ENCODE measurements at places on chromosomes 1 and 21.

GRCh38 chr1:171220581-171221054 is 27.7 kb upstream of the FMO1 start:
- no peak for DNase-seq

DNA sequence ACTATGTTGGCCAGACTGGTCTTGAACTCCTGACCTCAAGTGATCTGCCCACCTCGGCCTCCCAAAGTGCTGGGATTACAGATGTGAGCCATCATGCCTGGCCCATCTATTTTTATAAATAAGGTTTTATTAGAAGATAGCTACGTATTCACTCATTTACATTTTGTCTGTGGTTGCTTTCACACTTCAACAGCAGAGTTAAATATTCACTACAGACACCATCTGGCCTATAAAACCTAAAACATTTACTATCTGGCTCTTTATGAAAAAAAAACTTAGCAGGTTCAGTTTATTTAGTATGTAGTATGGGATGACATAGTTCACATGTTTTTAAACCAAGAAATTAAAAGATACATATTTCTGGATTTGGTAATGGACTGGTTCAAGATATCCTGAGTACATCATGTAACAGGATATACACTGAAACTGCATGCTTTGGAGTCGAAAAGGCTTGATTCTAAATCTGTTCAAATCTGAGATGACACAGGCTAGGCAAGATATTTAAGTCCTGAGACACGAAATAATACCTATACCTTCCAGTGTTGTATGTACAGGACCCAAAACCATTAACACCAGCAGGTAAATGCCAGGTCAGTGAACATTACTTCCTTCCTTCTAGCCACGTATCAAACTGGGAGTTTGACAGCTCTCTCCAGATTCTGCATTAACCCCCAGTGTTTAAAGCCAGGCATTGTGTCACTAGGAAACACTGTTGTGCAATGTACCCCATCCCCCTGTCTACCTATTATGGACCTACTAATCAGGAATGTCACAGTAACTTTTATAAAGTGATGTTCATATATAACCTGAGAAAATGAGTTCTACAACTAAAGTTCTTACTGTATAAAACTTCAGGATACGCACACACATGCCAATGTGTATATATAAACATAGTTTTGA is 54.3 kb upstream of the SDC3 start:
- no peak for DNase-seq

- no peak for DNase-seq
Observed at GRCh38 chr1:68181165-68181556, 51.2 kb downstream of the WLS start.

GRCh38 chr21:33650929-33651509 is 8.7 kb downstream of the ITSN1 start:
- no peak for DNase-seq

DNA sequence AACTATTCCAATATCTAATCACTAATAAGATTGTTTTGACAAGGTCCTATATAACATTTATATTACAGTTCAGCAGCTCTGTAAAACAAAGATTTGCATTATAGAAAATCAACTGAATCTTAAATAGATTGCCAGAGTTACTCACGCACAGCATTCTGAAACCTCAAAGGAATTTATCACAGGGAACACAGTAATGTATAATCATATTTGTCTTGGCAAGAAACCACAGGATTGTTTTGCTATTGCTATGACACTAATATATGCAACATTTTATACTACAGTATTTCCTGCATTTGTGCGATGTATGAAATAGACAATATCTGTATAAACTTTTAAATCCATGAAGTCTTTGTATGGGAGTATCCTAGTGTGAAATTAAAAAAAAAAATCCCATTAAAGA is 101.4 kb downstream of the PLPPR5 start:
- no peak for DNase-seq

GRCh38 chr1:166040202-166040997 is 126.4 kb downstream of the FAM78B start:
- DNase-seq, result no peak

DNA sequence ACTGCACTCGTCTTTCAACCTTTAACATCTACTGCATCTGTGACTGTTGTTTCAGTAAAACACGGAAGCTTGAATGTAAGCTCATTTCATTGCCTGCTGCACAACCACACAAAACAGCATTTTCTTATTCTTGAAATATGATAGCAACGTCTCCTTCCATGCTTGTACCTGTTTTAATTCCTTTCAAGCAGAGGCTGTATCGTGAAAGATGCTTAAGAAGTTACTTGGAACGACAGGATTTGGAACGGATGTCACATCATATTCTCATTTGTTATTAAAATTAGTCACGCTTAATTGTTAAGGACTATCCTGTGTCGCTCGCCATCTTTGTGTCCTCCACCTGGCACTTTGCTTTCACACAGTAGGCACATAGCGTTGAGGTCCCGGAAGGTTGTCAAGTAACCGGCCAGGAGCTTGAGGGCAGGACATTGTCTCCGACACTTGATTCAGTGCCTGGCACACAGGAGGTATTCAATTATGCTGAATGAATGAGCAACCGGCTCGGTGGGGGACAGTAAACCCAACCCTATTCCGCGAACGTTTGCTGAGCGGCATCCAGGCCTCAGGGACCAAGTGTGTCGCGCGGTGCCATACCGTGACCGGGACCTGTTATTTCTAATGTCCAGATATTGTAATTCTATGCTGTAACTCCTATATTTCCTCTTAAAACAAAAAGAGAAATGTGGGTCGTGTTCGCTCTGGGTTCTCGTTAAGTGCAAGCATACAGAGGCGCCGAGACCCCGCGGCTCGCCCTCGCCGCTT is 499 bp upstream of the SH3GLB1 start:
- peak; percentile 36 for DNase-seq

DNA sequence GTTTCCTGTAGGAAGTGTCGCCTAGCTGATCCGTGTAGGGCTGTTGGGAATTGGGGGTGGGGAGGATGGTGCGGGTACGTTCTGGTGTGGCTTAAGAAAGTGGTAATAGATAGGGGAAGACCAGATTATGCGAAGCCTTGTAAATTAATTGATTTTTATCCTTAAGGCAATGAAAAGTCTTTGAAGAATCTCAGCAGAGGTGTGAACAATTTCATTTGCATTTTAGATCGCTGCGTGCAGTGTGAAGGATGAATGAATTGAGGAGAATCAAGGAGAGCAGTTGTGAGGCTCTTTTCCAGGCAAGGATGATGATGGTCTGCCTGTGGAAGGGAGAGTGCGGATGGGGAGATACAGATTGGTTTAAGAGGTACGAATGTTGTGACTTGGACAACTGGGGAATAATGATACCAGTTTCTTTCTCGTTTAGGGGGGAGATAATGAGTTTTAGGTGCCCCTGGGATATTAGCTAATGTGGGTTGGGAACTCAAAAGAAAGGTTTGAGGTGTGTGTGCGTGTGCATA is 813 bp upstream of the DEDD start:
- DNase-seq, result no peak

- DNase-seq, result no peak
Observed at GRCh38 chr1:43325381-43325780, 12.2 kb upstream of the MPL start.

- no peak for DNase-seq
Observed at GRCh38 chr1:234724516-234725176, 114.7 kb upstream of the IRF2BP2 start.

- DNase-seq, result no peak
Observed at GRCh38 chr21:16794950-16795349, 717.9 kb upstream of the CXADR start.

- DNase-seq, result no peak
Observed at GRCh38 chr1:107100331-107100984, 40.4 kb upstream of the NTNG1 start.

GRCh38 chr1:87329526-87330056 is 911 bp downstream of the LMO4 start:
- peak; percentile 38 for DNase-seq

GRCh38 chr1:54163051-54163450 is 10.3 kb upstream of the CDCP2 start:
- no peak for DNase-seq

DNA sequence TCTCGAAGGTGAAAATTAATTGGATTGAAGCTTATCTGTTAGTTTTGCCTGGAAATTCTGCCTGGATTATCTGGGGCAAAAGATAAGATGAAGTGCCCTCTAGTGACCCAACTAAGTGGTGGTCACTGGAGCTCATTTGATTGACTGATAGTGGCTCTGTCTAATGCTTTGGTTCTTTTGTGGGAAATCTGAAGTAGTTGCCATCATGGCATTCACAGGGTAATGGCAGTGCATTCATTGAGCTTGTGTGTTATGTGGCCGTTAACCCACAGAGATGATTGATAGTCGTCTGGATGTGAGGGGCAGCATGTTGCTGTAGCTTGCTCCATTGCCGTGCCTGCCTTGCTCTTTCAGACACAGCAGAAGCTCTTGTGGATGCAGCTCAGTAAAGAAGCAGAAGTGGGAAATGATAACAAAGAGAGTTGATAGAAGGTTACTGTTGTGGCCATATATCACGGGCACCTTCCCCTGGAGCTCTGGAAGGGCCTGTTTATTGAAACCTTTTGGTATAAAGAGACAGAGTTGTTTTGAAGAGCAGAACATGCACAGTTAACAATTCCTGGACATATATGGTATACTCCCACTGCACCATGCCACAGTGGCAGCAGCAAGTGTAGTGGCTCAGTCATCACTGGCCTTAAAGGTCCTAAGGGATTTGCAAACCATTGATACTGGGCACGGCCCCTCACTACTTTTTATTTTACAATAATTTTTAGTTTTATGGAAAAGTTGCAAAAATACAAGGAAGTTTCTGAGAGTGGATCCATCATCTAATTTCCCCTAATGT is 42.0 kb downstream of the CXADR start:
- no peak for DNase-seq

DNA sequence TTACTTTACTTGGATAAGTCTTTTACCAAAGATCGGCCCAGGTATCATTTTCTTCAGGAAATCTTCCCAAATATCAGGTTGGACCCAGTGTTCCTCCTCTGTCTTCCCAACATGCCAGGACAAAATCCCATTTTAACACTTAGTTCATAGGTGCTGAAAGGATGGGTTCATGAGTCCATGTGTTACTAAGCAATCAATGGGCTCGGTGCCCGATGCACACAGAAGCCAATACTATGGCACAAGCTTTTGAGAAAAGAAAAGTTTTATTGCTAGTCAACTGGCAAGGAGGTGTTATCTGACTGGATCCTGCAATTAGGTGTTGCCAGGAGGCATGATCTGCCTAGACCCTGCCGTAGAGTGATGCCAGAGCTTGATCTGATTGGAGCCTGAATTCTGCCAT is 133.3 kb upstream of the SLC44A3 start:
- DNase-seq, result no peak

GRCh38 chr1:234561319-234561718 is 48.7 kb downstream of the IRF2BP2 start:
- DNase-seq, result no peak

DNA sequence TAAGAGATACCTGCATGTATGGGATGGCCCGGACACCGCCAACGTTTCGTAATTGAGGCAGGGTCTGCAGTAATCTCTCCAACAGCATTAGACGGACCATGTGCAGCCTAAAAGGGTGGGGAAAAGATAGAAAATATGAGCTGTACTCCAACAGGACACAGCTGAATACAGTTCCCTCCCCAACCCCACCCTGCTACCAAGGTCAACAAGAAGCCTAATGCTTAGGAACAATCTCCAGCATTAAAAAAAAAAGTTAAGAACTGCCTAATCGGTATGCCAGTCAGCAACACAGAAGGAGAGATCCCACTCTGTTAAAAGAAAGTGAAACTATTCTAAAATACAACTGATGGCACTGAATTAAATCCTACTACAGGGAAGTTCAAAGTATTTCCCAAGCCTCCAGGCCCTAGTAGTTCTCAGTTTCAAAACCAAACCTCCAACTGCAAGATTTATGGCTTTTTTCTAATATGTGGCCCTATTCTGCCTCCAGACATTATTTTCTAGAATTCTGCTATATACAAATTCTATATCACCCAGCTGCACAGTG is 81.0 kb downstream of the UBR4 start:
- DNase-seq, result no peak

GRCh38 chr1:62110198-62110817 is 84.3 kb upstream of the L1TD1 start:
- DNase-seq, result no peak

DNA sequence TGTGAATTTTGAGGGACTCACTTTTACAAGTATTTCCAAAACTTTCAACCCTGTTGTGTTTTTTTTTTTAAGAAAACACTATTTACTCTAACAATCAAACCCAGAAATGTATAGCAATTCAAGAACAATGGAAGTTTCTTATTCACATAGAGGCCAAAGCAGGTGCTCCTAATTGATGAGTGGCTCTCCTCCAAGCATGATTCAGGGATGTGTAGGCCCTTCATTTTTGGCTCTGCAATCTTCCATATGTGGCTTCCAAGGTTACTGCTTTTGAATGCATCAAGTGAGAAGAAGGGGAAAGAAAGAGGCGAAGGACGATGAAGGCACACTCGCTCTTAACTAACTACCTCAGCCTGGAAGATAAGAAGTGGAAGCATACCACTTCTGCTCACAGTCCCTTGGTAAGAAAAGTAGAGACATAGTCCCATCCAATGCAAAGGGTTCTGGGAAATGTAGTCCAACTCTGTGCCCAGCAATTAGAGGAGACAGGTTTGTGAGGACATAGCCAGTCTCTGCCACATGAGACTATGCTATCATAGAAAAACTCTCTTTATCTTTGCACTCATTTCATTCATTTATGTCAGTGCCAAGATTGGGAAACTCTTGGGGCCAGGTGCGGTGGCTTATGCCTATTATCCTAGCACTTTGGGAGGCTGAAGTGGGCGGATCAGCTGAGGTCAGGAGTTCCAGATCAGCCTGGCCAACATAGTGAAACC is 46.0 kb downstream of the OPTC start:
- DNase-seq, result no peak

GRCh38 chr1:153434746-153435455 is 18.6 kb downstream of the S100A7A start:
- no peak for DNase-seq

- no peak for DNase-seq
Observed at GRCh38 chr1:61140778-61141177, 58.4 kb downstream of the NFIA start.

DNA sequence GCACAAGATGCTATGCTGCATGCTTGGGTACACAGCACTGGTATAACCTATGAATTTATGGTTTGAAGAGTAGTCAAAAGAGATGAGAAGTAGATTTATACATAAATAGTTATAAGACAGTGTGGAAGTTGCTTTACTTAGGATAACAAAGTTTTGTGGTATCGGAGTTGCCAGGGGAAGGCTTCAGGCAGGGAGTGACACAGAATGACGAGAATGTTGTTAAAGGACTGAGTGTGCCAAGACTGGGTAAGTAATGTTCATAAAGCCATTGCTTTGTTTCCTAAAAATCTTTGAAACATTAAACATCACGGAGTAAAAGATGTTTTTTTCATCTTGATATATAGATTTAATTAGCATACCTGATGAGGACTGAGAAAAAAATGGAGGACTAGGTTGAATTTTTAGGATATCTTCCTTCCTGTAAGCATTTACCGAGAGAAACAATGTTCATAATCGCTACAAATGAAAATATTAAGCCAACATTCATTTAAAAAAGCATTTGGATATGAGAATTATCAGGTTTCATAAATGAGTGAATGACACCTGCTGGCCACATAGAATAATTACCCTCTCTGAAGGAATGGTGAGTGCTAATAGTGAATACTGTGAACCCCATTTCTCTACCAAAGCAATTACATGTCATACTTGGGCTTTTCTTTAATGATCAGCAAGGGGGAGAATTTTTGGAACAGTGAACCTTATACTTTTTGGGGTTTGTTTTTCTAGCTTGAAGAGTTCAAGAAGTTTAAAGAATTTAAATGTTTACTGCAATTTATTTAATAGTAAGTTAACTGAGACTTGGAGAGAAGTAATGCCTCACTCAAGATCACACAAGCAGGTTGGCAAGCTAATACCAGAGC is 28.4 kb downstream of the EXTL2 start:
- DNase-seq, result peak; percentile 15
